ENCODE measurements at places on chromosomes 3 and 15.

GRCh38 chr3:102005551-102005950 is 156.2 kb downstream of the NFKBIZ start:
- no peak for DNase-seq

GRCh38 chr15:95712785-95713184 is 617.7 kb upstream of the NR2F2 start:
- DNase-seq = no peak

DNA sequence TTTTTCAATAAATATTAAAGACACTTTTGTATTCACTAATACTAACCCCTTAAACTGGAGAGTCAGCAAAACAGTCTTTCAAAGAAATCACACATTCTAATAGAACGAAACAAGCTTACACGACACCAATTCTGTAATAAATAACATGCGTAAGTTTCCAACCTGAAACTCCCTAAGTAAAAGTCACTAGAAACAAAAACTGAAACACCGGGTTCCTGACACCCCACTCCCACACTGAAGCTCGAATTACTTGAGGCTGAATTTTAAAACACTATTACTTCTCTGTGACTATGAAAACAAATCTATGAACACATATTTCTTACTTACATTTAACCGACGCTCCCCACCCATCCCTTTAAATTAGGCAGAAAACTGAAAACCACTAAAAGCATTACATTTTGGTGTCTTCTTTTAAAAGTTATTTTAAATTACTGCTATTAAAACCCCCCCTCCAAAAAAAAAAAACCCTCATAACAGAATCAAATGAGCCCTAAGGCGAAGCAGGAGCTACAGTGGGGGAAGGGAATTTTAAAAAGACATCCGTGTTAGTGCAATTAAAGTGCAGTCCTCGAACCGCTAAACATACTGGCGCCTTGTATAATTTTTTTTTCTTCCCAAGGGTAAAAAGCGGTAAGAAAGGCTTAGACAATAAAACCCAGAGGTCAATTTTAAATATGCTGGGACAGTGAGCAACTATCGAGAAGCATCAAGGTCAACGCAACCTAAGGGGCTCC is 878 bp downstream of the SPPL2A start:
- DNase-seq = no peak

DNA sequence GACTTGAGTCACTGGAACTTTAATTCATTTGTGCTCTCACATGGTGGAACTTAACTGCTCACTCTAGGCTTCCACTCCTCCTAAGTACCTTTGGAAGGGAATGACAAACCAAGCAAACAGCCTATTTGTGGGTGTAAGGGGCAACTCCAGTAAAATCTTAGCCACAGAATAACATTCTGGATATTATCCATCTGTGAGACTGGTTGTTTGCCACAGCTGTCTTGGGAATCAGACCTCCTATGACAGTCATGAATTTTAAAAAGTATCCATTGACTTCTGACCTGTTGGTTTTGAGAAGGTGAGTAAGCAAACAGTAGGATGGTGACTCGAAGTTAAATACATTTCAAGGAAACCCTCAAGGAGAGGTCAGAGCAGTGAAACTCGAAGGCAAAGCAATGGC is 147.3 kb upstream of the CDIN1 start:
- no peak for DNase-seq

DNA sequence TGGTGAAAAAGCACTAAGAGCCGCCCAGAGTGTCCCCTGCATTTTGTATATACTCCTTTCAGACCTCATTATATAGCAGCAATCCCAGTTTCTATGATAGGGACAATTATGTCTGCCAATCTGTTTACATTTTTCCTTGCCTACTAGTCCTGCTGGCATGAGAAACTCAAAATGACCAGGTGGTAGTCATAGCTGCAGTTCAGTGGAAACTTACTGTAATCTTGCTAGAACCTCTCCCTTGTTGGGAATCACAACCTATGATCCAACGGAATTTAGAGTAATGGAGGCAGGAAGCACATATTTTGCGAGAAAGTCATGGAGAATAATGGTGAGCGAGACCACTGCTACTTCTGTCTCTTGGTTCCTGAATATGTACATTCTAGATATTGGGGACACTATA is 28.6 kb upstream of the MINAR1 start:
- DNase-seq = no peak

- DNase-seq = no peak
These were observed 454.0 kb upstream of the ROBO2 start for GRCh38 chr3:76585794-76586392.

DNA sequence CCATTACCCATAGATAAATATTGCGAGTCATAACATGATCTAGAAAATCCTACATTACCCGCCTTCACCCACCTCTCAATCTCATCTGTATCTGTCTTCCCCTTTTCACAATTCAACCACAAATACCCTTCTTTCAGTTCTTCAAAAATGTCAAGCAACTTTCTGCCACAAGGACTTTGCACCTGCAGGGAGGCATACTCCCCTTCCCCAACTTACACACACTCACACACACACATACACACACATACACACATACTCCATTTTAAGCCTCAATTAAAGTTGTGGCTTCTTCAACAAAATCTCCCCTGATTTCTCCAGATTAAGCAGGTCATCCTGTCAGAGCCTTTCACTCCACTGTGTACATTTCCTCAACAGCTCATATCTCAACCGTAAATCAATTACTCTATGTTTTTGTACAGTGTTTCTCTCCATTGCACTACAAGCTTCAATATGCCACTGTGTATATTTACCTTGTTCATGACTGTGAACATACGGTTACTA is 33.1 kb upstream of the CCDC50 start:
- DNase-seq = no peak

DNA sequence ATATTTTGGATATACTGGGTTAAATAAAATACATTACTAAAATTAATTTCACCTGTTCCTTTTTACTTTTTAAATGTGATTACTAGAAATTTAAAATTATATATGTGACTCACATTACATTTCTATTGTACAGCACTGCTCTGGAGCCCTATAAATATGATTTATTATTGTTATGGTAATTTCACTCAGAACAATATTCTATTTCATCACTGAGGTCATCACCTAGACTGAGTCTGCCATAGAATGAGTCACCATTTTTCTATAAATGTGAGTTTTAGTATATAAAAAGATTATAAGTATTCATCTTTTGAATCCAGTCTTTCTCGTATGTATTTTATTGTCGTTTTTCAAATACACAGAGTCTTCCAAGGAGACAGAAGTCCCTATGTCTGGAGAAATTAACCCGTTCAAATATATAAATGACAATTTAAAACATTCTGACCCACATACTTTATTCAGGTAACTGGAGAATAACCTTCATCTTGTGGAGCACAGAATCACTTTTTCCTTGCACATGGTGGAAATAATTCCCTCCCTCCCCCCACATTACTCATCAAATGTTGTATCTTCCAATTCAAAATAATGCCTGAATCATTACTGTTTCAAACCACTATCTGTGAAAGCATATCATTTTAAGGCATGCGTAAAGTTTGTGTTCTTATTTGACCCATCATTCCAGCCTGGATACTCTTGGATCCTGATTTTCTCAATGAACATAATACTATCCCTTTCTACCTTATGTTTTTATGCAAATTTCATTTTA is 30.0 kb downstream of the CHST14 start:
- DNase-seq = no peak

DNA sequence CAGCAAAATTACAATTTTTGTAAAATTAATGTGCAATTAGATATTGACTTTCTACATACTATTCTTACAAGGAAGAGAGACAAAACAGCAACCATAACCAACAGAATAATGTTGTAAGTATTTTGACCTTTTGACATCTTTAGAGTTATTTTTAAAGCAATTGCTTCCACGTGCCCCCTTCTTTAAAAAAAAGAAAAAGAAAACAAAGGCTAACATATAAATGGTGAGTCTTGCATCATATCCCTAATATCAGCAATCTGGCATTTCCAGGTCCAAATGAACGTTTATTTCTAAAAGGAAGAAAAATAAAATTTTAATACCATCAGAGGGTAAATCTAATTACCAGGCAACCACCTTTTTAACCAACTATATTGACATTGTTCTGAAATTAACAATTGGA is 19.3 kb upstream of the STRIT1 start:
- peak; percentile 14 for DNase-seq

GRCh38 chr3:179046497-179047353 is 24.9 kb downstream of the ZMAT3 start:
- DNase-seq = no peak

DNA sequence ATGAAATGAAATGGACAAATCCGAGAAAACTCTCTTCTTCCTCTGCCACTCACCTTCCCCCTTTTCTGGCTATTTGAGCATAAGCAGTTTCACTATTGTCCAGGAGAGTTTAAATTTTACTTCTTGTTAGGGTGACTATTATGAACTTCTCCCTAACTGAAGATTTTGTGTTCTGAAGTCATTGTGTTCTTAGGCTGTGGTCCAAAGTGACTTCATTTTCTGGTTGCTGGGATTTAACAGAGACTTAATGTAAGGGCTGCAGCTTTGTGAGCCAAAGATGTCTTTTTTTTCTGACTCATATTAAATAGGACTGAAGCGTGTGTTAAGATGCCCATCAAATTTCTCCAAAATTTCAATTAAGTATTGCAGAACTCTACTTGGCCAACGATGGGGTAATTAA is 46.5 kb upstream of the FSTL1 start:
- peak; percentile 81 for DNase-seq

- peak; percentile 19 for DNase-seq
These were observed 56.0 kb downstream of the KBTBD12 start for GRCh38 chr3:127970966-127971592.

DNA sequence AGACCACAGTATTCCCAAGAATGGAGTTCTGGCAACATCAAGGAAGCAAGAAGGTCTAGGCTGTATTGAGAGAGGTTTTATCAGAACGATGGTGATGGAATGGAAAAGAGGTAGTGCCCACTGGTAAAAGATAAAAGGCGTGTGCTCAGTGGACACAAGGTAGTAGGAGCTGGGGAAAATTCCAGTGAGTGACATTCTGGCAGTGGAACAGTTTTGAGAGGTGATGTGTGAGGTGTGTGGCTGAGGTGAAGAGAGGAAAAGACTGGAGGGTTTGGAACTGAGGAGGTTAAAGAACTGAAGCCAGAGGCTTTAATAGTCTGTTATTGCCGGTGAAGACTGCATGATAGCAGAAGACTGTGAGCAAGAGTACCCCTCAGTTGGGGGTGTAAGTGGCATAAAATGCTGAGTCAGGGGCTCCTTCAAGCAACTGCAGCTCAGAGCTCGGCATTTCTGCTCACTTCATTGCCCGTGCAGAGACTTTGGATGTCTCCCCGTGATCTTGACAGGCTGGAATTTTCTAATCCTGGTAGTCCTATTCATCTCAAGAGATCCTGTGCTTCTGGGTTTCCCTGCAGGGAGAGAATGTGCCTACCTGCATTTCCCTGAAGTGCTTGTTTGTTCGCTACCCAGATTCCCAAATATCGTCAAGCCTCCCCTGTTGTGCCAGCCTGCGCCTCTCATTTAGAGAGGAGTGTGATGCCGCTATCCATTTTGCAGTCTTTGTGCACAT is 191.0 kb downstream of the SATB1 start:
- DNase-seq = no peak

DNA sequence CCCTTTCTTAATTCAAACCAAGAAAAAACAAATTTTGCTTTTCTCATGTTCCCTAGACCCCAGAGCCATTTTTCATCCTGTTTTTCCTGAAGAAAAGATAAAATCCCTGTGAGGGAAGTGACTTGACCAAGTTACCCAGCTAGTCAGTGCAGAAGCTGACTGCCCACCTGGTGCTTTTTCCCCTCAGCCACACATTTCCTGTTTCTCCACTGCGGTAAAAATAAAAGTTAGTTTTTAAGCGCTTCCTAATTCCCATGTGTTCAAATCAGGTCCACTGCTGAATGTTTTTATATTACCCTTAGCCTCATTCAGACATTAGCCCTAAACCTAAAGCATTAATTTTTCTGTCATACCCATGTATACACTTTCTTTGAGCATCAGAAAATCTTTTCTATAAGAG is 26.1 kb downstream of the PPP2R3A start:
- DNase-seq = no peak

- DNase-seq = peak; percentile 45
These were observed 218.6 kb downstream of the GREM1 start for GRCh38 chr15:32936283-32936918.

DNA sequence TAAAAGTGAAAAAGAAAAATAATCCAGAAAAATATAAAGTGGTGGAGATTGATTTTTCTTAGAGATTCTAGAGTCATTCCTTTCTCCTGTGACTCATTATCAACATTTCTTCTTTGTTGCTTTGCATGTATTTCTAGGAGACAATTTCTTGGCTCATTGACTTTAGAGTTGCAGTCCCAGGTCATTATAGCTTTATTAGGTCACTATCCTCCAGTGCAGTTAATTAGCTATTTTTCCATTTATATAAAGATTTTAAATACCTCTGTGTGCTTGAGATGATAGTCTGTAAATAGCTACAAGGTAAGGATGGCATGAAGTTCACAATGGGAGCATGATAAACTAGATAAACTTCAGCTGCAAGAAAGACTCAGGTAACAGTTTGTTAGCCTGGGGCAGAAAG is at the start of gene OR4F15:
TSS of gene OR4F15 (plus strand) at position 301 of the 400 bp plus-strand sequence. CDS start 5,985 bp downstream, outside the sequence.
- no peak for DNase-seq

GRCh38 chr3:71652781-71653413 is 69.4 kb upstream of the FOXP1 start:
- no peak for DNase-seq

GRCh38 chr3:132641837-132642538 is 17.6 kb downstream of the ACAD11 start:
- no peak for DNase-seq

GRCh38 chr3:111864821-111865656 is 6.0 kb downstream of the PHLDB2 start:
- peak; percentile 80 for DNase-seq

- DNase-seq = no peak
These were observed at the start of gene HCLS1 for GRCh38 chr3:121660356-121661171. TSS of gene HCLS1 (minus strand) at chr3:121660903. CDS start at chr3:121658347, 2,556 bp downstream.

DNA sequence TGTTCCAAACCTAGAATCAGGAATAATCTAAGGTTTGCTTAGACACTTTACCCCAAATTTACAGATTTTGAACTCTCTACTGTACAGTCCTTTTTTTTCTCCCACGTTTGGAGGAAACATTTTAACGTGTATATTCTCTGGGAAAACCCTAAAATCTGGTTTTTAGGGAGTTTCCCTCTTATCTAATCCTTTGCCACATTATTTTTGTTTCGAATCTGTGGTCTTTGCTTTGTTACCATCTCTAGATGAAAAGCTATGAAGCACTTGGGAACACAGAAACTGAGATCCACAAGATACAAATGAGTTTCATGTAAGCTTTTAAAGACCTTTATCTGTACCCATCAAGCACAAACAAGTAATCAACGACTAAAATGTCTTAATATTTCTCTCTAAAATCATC is 41.3 kb downstream of the PLD1 start:
- no peak for DNase-seq

- DNase-seq = no peak
These were observed 112.8 kb upstream of the LPP start for GRCh38 chr3:188041193-188041592.

All from fibroblast of skin of left biceps (primary cell).